ENCODE measurements at places on chromosomes 1 and 21.

GRCh38 chr1:86504895-86505563 lies 36.3 kb downstream of the CLCA1 start:
- no peak for DNase-seq

GRCh38 chr1:226353698-226354525 lies 44.9 kb upstream of the LIN9 start:
- DNase-seq: no peak

DNA sequence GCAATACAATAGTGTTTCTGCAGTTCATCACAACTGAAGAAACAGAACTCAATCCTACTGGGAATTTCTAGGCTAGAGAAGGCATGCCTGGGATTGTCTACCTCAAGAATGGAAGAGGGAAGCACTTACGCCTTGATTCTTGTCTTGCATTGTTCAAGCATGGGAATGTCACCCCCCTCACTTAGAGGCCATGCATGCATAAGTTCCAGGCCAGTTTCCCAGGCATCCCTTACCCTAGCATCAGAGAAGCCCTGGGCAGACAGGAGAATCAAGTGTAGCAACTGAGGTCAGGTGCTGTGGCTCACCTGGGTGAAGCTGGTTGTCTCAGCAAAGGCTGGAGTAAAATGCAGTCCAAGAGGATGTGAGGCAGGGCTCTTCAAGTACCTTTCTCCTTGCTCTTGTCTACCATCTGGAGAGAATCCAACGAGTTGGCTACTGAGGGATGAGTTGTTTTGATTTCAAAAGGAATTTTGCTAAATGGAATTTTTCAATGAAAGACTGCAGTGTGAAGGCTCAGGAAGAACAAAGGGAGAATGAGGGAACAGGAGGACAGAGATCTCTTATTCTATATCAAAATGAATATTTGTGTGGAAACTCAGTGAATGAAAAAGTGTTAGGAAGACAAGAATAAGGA lies 174.3 kb downstream of the NEK7 start:
- DNase-seq: no peak

GRCh38 chr1:38489844-38490270 lies 369.7 kb downstream of the RRAGC start:
- DNase-seq: peak; percentile 35

DNA sequence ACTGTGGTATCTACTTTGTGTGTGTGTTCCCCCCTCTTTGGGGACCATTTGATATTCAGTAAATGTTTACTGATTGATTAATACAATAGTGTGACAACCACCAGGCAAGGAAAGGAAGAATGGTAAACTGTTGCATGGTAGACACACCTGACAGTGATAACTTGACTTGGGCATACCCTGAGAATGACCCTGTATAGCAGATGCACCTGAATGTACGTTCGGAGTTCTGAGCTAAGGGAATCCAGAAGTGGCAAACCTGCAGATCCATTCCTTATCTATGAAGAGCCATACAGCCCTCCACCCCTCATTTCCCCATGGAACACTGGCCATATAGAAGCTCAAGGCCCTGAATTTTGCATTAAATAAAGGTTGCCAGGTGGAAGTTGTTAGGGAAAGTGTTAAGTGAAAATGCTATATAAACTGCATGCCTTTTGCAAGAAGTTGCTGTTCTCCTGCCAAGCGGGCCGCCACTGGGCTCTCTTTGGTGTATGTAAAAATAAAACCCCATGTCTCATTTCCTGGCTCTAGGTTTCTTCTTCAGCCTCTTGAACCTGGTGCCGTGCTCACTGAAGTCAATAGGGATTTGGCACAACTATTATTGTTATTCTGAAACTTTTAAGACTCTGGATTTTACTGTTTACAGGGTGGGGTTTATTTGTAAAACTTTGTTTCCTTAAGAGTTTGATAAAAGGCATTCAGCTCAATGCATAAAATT lies 32.6 kb upstream of the DENND1B start:
- DNase-seq: no peak

DNA sequence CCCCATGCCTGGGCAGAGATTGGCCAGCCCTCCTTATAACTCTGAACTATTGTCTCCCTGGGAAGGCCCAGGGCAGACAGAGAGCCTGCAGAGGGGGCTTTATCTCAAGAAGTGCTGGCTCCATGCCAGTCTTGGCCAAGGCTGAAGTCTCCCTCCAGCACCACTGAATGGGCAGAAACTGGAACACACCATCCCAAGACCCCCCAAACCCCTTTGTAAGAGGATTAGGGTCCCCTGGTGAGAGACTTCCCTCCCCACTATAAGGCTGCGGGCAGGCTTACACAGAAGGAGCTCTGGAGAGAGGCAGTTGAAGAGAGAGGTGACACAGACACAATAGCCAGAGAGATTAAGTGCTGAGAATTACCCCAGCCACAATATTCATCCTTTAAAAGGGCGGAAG lies 97.2 kb downstream of the NAV1 start:
- DNase-seq: no peak

GRCh38 chr1:20079661-20080305 lies 9.8 kb downstream of the PLA2G5 start:
- no peak for DNase-seq

Data from activated naive CD4-positive, alpha-beta T cell treated with Interleukin-2 at 50 U/mL for 16 hours (primary cell).